Renal pelvis (tissue), 12 donors: ENCODE measurements at places on chromosomes 3 and 15. TPM values are rescaled to one million over a fixed set of nuclear protein-coding genes. Genes with fewer than 3 reads are reported as not detected.

- DNase-seq, result no peak
Observed at GRCh38 chr3:46482632-46483350, 15.0 kb upstream of the RTP3 start.

GRCh38 chr3:184666442-184666841 is 45.4 kb downstream of the MAGEF1 start:
- DNase-seq, result no peak

Gene SERPINI2
- polyA plus RNA-seq, result 1.5 TPM

Gene SLC12A1
- polyA plus RNA-seq, result 393 TPM

GRCh38 chr3:187973977-187974870 is 179.7 kb upstream of the LPP start:
- DNase-seq, result no peak

GRCh38 chr3:72470904-72471417 is 377.3 kb downstream of the SHQ1 start:
- DNase-seq, result no peak

GRCh38 chr15:66777054-66777453 is 75.0 kb downstream of the SMAD6 start:
- no peak for DNase-seq

GRCh38 chr15:90680371-90680935 is 36.7 kb upstream of the BLM start:
- no peak for DNase-seq
